Spleen (tissue), 13 donors: ENCODE measurements at places on chromosomes 16 and 17. TPM values are rescaled to one million over a fixed set of nuclear protein-coding genes. Genes with fewer than 3 reads are reported as not detected.
A peak's percentile ranks its signal among the peaks of the same experiment; 100 is the strongest.

DNA sequence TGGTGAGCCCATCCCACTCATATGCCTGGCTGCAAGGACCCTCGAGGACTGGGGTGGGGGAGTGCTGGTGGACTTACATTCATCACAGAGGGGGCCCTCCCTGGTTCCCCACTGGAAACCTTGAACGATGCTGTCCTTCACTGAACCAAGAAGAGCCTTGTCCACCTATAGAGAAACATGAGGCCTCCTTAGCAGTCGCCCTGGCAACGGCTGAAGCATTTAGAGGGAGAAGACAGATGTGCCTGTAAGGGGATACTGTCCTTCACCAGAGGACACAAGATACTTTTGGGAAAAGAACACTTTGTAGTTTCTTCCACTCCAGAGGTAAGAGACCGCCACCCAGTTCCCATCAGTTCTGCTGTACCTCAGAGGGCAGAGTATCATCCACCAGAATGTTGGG lies 6.5 kb downstream of the HIGD1B start:
- H3K36me3 ChIP-seq, result peaks cover 95% of the 10 kb centered on the region
- H3K27ac ChIP-seq, result no peak overlapping the region
- H3K4me1 ChIP-seq, result no peaks in the 10 kb centered on the region
- DNase-seq, result no peak
- H3K27me3 ChIP-seq, result no peaks in the 10 kb centered on the region

- H3K27ac ChIP-seq, result no peak overlapping the region
- no peaks in the 10 kb centered on the region for H3K27me3 ChIP-seq
Measured at GRCh38 chr17:2967515-2967914, 95.9 kb downstream of the OR1D5 start.

- DNase-seq, result no peak
- H3K27me3 ChIP-seq, result no peaks in the 10 kb centered on the region
- no peak overlapping the region for H3K4me3 ChIP-seq
- no peak overlapping the region for H3K27ac ChIP-seq
Measured at GRCh38 chr17:59914274-59914854, 21.4 kb downstream of the RPS6KB1 start.

- DNase-seq, result peak; percentile 67
- H3K4me3 ChIP-seq, result peak overlapping the region; percentile 87
- no peaks in the 10 kb centered on the region for H3K27me3 ChIP-seq
Measured at GRCh38 chr17:45408611-45409421, 23.9 kb downstream of the ARHGAP27 start.

DNA sequence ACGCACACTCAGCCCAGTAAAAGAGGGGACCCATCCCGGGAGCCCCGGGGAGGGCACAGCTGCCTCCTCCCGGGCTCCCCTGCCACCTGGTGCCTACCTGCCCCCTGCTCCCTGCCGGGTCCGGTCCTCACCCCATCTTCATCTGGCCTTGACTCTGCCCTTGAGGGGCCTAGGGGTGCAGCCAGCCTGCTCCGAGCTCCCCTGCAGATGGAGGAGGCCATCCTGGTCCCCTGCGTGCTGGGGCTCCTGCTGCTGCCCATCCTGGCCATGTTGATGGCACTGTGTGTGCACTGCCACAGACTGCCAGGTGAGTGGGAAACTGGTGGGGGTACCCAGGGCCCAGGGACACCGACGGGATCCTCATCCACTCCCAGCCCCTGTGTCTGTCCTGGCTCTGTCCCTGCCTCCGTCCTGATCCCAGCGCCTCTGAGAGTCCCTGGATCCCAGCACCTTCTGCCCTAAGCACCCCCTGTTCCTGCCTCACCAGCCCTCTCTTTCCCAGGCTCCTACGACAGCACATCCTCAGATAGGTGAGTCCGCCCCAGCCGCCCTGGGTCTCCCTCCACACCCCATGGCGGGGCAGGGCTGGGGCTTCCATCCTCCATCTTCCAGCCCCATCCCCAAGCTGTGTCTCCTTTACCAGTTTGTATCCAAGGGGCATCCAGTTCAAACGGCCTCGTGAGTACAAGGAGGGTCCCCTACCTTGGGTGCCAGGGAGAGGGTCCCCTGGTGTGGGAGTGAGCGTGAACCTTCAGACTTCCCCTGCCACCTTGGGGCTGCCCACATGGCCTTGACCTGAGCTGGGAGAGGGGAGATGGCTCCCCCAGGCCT lies 574 bp downstream of the LAT start:
- peaks cover 30% of the 10 kb centered on the region for H3K4me1 ChIP-seq
- DNase-seq, result peak; percentile 80
- peak overlapping the region; percentile 75 for H3K4me3 ChIP-seq
- peaks cover 7% of the 10 kb centered on the region for H3K36me3 ChIP-seq
- H3K27me3 ChIP-seq, result no peaks in the 10 kb centered on the region

- no peaks in the 10 kb centered on the region for H3K36me3 ChIP-seq
- no peak overlapping the region for H3K27ac ChIP-seq
- DNase-seq, result no peak
- H3K4me3 ChIP-seq, result no peak overlapping the region
- no peaks in the 10 kb centered on the region for H3K4me1 ChIP-seq
Measured at GRCh38 chr17:21823643-21824042, 131.3 kb downstream of the KCNJ18 start.

- H3K4me3 ChIP-seq, result no peak overlapping the region
- H3K27me3 ChIP-seq, result peaks cover 8% of the 10 kb centered on the region
- no peak overlapping the region for H3K27ac ChIP-seq
- peaks cover 20% of the 10 kb centered on the region for H3K4me1 ChIP-seq
Measured at GRCh38 chr16:89842471-89843408, 14.5 kb downstream of the SPIRE2 start.

DNA sequence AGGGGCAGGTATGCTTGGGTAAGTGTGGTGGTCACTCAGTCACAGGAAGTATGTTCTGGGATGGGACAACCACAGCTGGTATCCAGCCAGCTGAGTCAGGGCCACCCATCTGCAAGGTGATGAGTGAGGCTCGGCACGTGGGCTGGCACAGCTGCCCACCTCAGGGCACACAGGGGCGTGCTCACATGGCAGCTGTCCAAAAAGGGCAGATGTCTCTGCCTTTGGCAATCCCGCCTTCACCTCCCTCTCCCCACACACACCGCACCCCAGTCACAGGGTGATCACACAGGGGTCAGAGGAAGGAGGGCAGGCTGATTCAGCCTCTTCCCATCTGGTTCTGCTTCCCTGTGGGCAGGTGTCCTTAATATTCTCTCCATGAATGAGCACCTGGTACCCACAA lies 85.9 kb upstream of the TOB1 start:
- DNase-seq, result no peak
- H3K27me3 ChIP-seq, result no peaks in the 10 kb centered on the region
- peaks cover 78% of the 10 kb centered on the region for H3K4me1 ChIP-seq

DNA sequence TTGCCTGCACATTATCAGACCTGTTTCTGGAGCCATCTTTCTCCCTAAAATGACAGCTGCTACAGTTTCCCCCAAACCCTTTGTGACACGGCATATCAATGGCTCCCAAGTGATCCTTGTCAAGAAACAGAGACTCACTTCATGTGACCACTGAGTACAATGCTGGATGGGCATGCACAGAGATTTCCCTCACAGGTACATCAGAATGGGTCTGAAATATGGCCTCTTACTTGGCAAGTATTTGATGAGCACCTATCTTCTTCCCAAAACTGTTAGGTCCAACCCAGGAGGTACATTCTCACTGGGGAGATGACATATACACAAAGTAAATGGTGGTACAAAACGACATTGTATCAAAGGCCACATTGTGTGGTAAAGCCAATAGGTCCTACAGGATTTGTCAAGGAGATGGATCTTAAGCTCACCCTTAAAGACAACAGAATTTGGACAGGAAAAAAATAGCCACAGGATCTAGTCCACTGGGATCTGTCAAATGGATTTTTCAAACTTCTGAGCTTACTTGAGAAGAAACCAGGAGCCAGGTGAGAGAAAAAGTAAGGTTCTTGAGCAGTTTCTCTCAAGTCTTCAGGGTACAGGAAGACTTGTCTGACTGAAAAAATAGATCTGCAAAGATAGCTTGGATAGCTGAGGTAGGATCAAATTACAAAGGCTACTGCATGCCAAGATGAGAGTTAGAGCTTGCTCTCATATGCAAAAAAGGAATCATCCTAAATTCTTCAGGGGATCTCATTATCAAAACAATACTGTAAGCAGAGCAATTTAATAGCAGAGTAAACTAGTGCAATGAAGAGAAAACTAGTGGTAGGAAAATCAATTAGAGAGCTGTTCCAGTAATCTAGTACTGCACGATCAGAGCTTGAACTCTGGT lies 28.8 kb downstream of the RNF43 start:
- no peaks in the 10 kb centered on the region for H3K27me3 ChIP-seq
- no peak overlapping the region for H3K4me3 ChIP-seq
- H3K27ac ChIP-seq, result no peak overlapping the region
- no peak for DNase-seq
- H3K36me3 ChIP-seq, result no peaks in the 10 kb centered on the region
- H3K4me1 ChIP-seq, result no peaks in the 10 kb centered on the region

DNA sequence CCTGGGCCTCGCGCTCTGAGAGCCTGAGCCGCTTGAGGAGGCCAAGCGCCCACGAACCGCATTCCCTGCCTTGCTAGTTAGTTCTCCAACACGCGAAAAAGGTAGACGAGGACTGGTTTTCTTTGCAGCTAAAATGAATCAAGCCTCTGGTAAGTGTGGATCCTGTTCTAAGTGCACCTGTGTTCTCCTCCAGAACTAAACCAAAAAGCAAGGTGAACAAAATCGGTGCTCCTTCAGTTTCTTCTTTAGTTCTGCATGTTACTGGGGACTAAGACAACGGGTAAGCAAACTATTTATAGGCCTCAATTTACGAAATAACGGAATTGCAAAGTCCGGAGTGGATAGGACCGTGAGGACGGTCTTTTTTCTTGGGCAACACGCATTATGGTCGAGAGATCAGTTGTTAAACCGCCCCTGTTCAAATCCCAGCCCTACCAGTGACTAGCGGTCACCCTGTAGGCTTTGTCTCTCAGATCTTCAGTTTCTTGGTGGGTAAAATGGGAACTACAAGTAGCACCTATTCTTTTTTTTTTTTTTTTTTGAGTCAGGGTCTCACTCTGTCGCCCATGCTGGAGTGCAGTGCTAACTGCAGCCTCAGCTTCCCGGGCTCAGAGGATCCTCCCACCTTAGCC lies 993 bp upstream of the ANKRD11 start:
- no peaks in the 10 kb centered on the region for H3K27me3 ChIP-seq
- H3K4me1 ChIP-seq, result peaks cover 47% of the 10 kb centered on the region
- H3K36me3 ChIP-seq, result no peaks in the 10 kb centered on the region
- DNase-seq, result no peak

DNA sequence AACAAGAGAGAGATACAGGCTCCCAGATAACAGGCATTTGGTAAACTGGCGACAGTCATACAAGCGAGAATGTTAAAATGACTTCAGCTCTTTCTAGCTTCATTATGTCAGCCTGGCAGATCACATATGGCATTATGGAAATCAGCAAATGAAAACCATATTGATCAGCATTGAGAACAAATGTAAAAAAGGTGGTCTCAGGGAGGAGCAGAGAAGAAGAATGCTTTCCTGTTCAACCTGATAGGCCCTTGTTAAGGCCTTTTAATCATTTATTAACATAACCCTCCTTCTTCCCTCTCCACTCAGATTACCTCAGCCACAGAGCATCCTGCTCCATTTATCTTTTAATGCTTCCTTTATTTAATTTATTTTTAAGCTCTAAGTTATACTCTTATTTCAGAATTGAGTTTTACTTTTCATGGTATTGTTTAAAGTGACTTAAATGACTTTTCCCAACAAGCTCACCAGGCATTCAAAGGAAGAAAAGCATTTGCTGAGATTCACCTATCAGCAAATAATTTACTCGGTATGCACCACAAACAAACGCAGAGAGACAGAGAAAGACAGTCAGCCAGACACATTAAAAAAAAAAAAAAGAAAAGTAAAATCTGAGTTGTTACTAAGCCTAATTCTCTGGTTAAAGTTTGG lies 243.9 kb upstream of the TBX2 start:
- no peak overlapping the region for H3K4me3 ChIP-seq
- H3K27me3 ChIP-seq, result no peaks in the 10 kb centered on the region
- no peaks in the 10 kb centered on the region for H3K36me3 ChIP-seq

GRCh38 chr17:11990363-11990983 lies 6.8 kb downstream of the ZNF18 start:
- peaks cover 41% of the 10 kb centered on the region for H3K36me3 ChIP-seq
- H3K27me3 ChIP-seq, result no peaks in the 10 kb centered on the region
- H3K4me3 ChIP-seq, result no peak overlapping the region
- no peaks in the 10 kb centered on the region for H3K4me1 ChIP-seq
- H3K27ac ChIP-seq, result no peak overlapping the region

DNA sequence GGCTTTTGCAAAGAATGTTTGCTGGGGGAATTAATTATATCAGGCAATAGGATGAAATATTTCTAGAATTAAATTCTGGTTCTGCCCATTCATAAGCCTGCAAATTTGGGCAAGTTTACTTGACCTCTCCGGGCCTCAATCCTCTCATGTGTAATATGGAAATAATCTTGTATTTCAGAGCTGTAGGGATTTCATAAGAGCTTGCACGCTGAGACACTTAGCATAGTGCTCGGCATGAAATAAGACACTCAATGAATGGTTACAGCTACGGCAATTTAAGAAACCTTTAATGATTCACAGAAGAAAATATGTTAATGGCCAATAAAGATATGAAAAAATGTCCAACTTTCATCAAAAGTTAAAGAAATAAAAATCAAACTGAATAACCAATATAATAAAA lies 40.6 kb upstream of the PITPNM3 start:
- H3K36me3 ChIP-seq, result peaks cover 82% of the 10 kb centered on the region
- H3K27me3 ChIP-seq, result no peaks in the 10 kb centered on the region

DNA sequence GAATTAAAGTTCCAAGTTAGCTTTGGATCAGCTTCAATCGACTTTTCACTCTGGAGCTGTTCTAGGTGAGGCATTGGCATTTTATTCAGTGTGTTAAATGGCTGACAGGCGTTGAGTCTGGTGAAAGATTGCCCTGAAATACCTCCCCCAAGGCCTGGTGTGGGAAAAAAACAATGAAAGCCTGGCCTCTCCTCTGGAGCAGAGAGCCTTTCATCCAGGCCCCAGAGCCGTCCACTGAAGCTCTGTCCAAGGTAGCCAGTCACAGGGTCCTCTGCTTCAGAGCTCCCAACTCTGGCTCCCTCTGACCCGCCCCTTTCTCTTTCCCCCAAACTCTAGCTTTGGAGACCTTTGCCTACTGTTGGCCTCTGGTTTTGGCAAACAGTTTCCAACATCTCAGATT lies 123.6 kb upstream of the CRHR1 start:
- no peaks in the 10 kb centered on the region for H3K36me3 ChIP-seq
- no peaks in the 10 kb centered on the region for H3K4me1 ChIP-seq
- peaks cover 20% of the 10 kb centered on the region for H3K27me3 ChIP-seq
- DNase-seq, result no peak
- no peak overlapping the region for H3K27ac ChIP-seq

Gene MED1
- 35.5 TPM for total RNA-seq

Gene SGCA
- total RNA-seq, result 4.4 TPM

Gene MYOCD
- 0.98 TPM for total RNA-seq

Gene FOXL1
- total RNA-seq, result not detected

Gene SLFN12L
- 28.6 TPM for total RNA-seq

Gene PPY
- total RNA-seq, result not detected
